ENCODE measurements at places on chromosomes 2 and 18.

DNA sequence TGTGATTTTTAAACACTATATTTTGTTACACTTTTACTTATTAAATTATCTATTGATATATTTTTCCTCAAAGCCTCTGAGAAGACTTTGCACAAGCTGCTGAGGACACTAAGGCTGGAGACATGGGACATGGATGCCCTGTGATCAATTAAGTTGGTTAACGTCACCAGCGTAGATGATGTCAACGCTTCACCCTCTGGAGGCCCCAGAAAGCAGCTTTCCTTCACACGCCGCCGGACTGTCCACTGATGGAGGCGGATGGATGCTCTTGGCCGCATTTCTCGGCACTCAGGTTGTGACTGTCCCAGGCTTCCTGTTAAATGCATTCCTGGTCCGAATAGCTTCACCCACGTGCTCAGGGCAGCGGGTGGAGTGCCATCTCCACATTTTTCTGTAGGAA, 247.5 kb downstream of the VAPA start:
- no peak for DNase-seq

DNA sequence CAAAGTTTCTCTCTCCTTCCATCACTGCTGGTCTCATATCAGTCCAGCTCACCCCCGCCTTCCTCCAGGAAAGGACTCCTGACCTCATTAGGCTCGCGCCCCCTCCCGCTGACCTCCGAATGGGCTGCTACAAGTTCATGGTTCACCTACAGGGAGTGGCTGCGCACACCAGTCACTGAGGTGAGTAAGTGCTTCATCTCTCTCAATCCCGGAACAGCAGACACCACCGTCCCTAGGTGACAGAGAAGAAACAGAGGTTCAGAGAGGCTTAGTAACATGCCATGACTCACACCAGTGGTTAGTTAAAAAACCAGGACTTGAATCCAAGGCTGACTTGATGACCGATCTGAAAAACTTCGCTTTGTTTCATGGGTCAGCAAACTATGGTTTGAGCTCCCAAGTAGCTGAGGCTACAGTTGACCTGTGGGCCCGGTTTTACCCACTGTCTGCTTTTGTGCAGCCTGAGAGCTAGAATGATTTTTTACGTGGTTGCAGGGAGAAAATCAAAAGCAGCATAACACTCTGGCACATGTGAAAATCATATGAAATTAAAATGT, 42.0 kb downstream of the ZFP36L2 start:
- peak; percentile 68 for DNase-seq

- DNase-seq, result peak; percentile 47
These were observed 71.7 kb downstream of the IL1R2 start for GRCh38 chr2:102063487-102063911.

DNA sequence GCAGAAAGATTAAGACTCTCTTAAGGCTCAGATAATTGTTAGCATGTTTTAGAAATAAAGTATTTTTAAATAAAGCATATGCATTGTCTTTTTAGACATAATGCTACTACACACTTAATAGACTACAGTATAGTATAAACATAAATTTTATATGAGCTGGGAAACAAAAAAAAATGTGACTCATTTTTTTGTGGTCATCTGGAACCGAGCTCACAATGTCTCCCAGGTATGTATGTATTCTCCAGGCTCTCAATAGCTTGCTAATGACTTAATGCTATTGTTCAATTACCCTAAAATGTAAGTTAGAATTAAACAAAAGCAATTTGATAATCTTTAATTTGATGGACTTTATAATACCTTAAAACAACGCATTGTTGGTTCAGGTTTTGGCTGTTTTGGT, 167.2 kb downstream of the NUP35 start:
- DNase-seq, result peak; percentile 30

GRCh38 chr2:201909961-201910361, 103.6 kb downstream of the CDK15 start:
- DNase-seq, result peak; percentile 71

- DNase-seq, result no peak
These were observed 118.0 kb downstream of the METTL8 start for GRCh38 chr2:171315781-171316180.

DNA sequence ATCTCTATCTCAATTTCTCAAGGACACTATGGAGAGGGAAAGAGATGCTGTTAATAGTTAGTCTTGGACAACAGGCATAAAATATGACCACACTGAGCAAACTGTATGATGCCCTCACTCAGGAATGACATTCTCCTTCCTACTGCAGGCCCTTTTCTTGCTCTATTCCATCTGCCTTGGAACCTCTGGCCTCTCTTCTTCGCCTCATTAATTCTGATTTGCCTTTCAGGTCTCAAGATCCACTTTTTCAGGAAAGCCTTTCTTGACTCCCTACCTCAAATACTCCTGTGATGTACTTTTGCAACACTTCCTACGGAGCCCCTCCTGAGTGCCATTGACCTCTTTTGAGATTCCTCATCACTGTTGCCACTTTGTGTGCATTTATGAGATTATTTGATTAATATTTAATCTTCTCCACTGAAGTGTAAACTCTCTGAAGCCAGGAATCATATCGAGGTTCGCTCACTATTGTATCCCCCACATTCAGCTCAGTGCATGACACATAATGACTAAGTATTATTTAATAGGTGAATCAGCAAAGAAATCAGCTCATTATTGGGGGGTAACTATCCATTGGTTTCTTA, 21.3 kb upstream of the SPP2 start:
- DNase-seq, result no peak

- peak; percentile 24 for DNase-seq
These were observed 259.0 kb upstream of the ERBB4 start for GRCh38 chr2:212797484-212798205.

DNA sequence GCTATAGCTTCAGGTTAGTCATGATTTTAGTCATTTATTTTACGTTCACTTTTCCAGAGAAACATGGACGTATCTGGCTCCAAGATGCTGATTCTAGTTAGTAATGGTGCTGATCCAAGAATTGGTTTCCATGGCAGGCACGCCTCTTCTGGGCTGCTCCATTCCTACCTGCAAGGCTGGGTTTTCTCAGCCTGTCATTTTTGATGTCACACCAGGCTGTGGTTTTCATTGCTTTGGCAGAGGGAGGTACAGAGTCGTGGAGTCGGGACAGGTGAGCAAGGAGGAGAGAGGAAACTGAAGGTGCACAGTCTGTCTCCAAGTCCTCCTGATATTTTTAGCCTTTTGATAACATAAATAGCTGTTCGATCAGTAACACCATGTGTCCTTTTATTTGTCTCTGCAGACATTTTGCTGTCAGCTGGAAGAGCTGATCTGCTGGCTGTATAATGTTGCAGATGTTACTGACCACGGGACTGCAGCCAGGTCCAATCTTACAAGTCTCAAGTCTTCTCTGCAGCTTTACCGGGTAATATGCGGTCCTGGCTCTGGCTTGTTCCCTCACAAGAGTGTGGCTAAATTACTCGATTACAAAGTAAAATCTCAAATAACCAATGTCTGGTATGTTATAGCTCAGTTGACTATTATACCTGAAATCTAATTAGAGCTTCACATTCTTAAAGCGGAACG, 17.8 kb downstream of the CEP68 start:
- no peak for DNase-seq

GRCh38 chr18:8615397-8616027, 6.3 kb downstream of the RAB12 start:
- DNase-seq, result peak; percentile 93

GRCh38 chr18:24231773-24232735, 93.2 kb downstream of the CABYR start:
- peak; percentile 33 for DNase-seq

DNA sequence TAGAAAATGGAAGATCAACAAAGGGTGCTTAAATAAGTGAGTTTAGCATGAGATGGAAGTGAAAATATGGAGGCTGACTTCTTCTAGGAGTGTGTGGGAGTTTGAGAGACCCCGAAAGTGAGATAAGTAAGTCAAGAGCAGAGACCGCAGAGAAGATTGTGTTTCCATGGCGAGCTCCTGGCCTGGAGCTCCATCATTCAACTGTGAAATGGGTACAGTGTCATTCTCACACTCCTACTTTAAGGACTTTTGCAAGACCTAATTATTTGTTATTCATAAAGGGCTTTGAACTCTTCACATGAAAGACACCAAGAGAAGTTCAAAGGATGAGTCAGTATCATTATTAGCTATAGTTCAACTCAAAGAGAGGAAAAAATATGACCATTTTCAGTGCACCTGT, 134.2 kb upstream of the PIK3C3 start:
- DNase-seq, result no peak

DNA sequence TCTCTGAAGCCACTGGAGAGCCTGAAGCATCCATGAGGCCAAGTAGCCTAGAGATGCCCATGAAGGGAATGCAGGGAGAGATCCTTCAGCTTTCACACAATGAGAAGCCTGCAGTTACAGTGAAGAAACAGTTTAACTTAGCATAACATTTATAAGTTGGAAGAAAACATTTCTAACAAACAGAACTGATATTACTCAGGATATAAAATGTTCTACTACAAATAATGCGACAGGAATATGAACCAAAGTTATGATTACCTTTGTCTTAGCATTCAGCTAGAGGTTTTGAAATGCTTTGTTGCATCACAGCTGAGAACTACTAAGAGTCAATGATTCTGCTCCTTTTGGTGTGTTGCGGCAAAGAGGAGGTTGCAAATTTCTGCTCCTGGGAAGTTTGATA, 6.9 kb upstream of the KYNU start:
- DNase-seq, result no peak

GRCh38 chr18:70359071-70359470, 70.2 kb downstream of the SOCS6 start:
- no peak for DNase-seq

- peak; percentile 66 for DNase-seq
These were observed 165.0 kb downstream of the ANTXR1 start for GRCh38 chr2:69177785-69178636.

GRCh38 chr18:70290482-70291294, 1.8 kb downstream of the SOCS6 start:
- DNase-seq, result no peak

GRCh38 chr2:101111262-101111838, 39.8 kb downstream of the TBC1D8 start:
- no peak for DNase-seq

GRCh38 chr2:71715951-71716696, 262.8 kb downstream of the DYSF start:
- no peak for DNase-seq

- no peak for DNase-seq
These were observed 376.4 kb downstream of the ZEB2 start for GRCh38 chr2:144143294-144144151.

DNA sequence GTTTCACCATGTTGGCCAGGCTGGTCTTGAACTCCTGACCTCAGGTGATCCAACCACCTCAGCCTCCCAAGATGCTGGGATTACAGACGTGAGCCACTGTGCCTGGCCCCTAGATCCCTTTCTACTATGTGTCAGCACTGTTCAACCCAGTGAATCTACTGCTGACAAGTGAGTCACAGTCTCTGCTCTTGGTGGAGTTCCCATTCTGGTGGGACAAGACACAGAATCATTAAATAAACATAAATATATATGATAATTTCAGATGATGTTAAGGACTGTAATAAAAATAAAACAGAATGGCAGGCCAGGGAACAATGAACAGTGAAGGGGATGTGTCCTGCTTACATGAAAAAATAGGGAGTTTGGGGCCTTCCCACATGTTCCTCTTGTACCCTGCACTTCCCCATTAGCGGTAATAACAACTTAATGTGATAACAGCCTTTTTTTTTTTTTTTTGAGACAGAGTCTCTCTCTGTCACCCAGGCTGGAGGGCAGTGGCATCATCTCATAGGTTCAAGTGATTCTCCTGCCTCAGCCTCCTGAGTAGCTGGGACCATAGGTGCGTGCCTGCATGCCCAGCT, 112.2 kb downstream of the CPO start:
- peak; percentile 94 for DNase-seq

- peak; percentile 94 for DNase-seq
These were observed 1.2 kb downstream of the SEMA4C start for GRCh38 chr2:96868555-96869280.

DNA sequence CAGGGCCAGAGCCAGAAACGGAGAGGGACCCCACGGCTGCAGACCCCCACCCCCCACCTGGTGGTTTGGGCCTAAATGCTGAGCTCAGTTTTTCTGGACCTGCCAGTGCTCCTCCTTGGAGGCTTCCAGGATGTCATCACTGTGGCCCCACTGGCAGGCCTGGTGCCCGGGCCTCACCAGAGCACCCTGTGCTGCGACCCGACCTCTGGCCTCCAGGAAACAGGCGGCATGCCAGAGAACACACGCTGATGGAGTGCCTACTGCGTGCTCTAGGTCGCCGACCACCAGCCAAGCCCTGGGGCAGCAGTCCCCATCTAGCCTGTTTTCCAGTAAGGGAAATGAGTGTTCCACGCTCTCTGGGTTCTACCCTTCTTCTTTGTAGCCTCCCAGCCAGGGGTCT, 33.8 kb downstream of the HS6ST1 start:
- no peak for DNase-seq

DNA sequence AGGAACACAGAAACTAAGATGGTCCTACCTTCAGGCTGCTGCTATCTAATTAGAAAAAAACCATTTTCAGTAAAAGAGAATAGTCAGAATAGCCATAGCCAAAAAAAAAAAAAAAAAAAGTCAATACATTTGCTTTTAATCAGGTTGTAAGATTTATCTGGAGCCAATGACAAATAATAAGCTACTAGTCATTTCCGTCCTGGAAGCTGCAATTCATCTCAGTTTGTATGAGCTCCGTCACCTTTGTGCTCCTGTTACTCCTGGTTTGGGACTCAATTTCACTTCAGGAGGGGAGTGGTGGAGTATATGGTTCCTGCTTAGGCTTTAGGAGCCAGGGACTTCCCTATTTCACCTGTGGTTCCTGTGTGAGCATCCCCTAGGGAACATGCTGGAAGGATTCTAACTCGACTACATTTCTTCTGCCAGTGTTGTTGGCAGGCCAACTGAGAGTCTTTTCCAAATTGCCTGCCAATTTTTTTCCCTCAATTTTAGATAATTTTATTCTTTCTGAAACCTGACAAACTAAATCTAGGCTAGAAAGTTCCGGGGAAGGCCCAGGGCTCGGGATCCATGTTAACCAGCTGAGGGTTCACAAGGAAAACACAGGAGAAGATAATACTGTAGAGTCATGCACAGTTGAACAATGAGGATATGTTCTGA, 481.8 kb downstream of the DLGAP1 start:
- no peak for DNase-seq

GRCh38 chr2:223554923-223555322, 47.2 kb downstream of the SCG2 start:
- DNase-seq, result no peak

DNA sequence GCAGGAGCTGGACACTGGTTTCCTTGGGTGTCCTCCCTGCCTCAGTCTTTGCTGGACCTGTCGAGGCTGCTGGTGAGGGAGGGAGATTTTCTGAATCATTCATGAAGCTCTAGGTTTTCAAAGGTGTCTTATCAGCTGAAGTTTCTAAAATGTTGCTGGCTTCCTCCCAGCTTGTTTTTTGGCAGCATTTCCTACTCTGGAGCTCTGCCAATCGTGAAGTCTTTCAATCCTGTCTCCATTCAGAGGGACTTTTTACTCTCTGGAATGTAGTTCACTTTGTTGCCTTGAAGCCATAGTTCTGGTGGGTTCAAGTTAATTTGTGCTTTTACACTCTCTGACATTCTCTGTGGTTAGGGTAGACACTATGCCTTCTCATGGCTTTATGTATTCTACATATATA, 23.9 kb downstream of the SNTG2 start:
- DNase-seq, result peak; percentile 46
